ENCODE measurements at places on chromosomes 4 and X. TPM values are rescaled to one million over a fixed set of nuclear protein-coding genes. Genes with fewer than 3 reads are reported as not detected.

The HGFAC gene
- total RNA-seq = 177 TPM

The PUDP gene
- total RNA-seq = 5.8 TPM

The F8A2 gene
- total RNA-seq = 7.7 TPM

The MAEA gene
- 33.3 TPM for total RNA-seq

DNA sequence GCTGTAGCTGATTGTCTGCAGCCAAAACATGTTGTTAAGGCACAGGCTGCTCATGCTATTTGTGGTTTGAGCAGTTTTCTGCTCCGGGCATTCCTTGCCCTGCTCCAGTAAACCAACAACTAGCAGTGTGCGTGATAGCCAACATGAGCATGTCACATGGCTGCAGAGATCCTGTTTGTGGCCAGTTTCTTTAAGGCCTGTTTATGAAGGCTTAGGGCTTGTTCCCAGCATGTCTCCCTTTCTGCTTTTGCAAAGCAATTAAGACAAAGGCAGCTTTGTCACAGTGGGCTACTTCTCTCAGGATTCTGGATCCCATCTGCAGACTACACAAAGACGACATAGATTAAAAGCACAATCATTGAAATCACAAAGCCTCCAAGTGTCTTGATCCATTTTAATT, 160.5 kb downstream of the ZNF518B start:
- no peak for DNase-seq

DNA sequence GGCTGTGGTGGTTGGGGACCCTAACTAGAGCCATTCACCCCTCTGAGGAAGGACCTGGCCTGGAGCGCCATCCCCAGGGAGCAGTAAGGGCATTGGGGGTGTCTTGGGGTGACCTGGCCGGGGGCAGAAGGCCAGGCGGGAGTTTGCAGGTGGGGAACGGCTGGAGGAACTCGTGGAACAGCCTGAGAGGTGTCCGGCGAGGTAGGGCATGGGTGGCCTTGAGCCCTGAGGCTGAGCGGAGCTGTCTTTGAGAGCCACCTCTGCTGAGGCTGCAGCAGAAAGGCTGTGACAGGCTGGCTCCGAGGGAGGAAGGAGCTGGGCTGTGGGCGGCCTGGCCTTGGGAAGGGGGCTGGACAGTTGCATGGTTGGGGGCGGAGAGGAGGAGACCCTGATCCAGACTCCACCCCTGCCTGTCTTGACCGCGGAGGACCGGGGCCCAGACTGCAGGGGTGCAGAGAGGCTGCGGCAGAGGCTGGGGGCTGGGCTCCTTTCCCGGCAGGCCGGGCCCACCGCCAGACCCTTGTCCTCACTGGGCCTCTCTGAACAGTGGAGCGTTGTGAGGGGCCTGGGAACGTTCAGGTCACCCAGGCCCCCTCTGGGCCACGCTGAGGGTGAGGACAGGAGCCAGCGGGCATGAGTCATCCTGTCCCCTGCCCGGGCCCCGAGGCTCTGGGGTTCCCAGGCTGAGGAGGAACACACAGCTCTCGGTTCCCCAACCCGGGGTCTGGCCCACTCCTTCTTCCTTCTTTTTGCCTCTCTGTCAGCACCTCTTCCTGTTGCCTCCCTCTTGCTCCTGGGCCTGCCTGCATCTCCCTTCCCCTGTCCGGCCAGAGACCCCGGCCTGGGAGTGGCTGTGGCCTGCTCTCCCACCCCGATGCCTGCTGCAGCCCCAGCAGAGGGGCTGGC, 8.1 kb downstream of the SH3BP2 start:
- peak; percentile 66 for DNase-seq

DNA sequence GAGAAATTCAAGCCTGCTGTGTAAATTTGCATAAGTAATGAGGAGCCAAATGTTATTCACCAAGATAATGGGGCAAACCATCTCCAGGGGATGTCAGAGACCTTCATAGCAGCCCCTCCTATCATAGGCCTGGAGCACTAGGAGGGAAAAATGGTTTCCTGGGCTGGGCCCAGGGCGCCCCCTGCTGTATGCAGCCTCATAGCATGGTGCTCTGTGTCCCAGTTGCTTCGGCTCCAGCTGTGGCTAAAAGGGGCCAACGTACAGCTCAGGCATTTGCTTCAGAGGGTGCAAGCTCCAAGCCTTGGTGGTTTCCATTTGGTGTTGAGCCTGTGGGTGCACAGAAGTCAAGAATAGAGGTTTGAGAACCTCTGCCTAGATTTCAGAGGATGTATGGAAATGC, 859.3 kb downstream of the RPA4 start:
- DNase-seq = peak; percentile 35

- DNase-seq = no peak
Measured at GRCh38 chr4:15769202-15769601, 8.9 kb upstream of the CD38 start.

GRCh38 chr4:100641336-100641735, 123.5 kb upstream of the EMCN start:
- no peak for DNase-seq

DNA sequence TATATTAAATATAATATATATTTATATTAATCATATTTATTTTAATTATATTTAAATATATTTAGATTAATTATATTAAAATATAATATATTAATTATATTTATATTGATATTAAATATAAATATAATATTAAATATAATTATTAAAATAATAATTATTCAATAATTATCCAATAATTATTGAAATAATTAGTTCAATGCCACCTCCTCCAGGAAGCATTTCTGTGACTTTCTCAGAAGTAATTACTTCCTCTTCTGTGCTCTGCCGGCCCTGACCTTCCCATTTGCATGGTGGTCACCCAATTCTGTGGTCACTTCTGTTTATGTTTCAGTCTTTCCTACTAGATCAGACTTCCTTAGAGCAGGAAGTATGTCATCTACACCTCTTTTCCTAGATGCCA, 45.8 kb downstream of the EVC2 start:
- no peak for DNase-seq

GRCh38 chr4:20264688-20265087, 13.0 kb downstream of the SLIT2 start:
- DNase-seq = no peak

- no peak for DNase-seq
Measured at GRCh38 chr4:85486425-85487086, 11.6 kb downstream of the ARHGAP24 start.

GRCh38 chrX:49111791-49112190, 11.7 kb downstream of the GPKOW start:
- DNase-seq = peak; percentile 56

DNA sequence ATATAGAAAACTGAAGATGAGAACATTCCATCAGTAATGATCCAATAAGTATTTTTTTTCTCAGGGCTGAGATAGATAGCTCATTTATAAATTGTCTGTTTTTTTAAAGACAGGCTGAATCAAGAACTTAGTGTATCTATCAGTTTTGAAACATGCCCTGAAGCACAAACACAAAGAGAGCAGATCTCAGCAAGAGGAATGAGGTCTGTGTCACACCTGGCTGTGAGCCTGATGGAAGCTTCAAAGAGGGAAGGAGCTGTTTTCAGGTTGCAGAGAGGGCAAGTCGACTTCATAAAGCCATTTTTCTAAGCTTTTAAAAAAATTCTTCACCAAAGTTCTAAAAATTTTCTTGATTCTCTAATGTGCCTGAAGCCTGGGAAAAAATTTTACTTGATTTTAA, 434.9 kb downstream of the PDGFC start:
- DNase-seq = no peak

DNA sequence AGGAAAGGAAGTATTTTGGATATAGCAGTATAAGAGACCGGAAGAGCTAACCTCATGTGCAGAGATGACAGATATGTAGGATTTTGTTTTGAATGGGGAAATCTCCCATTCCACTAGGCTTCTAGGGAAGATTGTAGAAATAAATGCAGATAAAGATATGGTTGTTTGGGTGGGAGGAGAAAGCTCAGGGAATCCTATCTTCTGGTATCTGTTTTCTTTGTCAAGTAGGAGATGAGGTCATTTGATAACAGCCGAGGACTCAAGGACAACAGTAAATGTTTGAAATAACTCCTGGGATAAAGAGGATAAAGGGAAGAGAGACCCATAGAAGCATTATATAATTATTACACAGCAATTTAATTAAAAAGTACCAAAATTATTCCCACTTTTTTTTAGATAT, 24.7 kb upstream of the ZMAT1 start:
- no peak for DNase-seq

DNA sequence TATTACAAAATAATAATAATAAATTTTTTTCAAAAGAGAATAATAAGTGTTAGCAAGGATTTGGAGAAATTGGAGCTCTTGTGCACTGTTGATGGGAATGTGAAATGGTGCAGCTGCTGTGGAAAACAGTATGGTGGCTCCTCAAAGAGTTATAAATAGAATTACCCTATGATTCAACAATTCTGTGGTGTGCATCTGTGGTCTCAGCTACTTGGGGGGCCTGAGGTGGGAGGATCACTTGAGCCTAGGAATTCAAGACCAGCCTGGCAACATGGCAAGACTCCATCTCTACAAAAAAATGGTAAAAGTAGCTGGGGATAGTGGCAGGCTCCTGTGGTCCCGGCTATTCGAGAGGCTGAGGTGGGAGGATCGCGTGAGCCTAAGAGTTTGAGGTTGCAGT, 19.6 kb downstream of the MND1 start:
- DNase-seq = no peak

GRCh38 chr4:70559924-70560323, 32.1 kb upstream of the AMBN start:
- no peak for DNase-seq

- DNase-seq = no peak
Measured at GRCh38 chr4:152698089-152698499, 18.3 kb upstream of the TMEM154 start.

GRCh38 chrX:39527025-39527424, 570.7 kb downstream of the BCOR start:
- no peak for DNase-seq
